ENCODE measurements at places on chromosomes 6 and 20.
A peak's percentile ranks its signal among the peaks of the same experiment; 100 is the strongest.

- DNase-seq: no peak
Observed at GRCh38 chr20:41573955-41574354, 44.2 kb downstream of the CHD6 start.

- no peak for DNase-seq
Observed at GRCh38 chr6:100344761-100345160, 120.0 kb downstream of the SIM1 start.

DNA sequence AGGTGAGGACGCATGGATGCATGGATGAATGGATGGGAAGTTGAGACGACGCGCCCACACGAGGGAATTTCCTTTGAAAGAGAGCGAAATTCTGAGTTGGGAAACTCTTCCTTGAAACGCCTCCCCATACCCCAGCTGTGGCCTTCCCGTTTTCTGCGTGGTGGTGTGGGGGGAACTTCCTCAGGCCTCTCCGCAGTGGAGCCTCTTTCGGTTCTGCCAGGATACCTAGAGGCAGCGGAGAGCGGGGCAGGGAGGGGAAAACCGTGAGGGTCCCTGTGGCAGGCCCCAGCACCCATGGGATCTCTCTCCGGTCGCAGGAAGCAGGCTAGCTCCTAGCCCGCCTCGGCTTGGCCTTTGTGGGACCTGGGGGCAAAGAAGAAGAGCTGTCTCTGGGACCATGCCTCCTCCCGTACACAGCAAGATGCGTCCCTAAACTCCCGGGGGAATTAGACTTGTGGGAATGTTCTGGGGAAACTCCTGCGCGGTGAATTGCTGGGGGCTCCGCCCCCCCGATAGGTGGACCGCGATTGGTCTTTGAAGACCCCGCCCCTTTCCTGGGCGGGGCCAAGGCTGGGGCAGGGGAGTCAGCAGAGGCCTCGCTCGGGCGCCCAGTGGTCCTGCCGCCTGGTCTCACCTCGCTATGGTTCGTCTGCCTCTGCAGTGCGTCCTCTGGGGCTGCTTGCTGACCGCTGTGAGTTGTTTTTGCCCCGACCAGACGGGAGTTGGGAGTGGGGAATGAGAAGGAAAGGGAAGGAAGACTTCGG is at the start of gene CD40:
TSS of gene CD40 (plus strand) at position 611 of the 764 bp plus-strand sequence. CDS start at position 641, 30 bp downstream.
- peak; percentile 69 for DNase-seq

GRCh38 chr6:135227349-135227748 is 46.2 kb downstream of the MYB start:
- DNase-seq: no peak

DNA sequence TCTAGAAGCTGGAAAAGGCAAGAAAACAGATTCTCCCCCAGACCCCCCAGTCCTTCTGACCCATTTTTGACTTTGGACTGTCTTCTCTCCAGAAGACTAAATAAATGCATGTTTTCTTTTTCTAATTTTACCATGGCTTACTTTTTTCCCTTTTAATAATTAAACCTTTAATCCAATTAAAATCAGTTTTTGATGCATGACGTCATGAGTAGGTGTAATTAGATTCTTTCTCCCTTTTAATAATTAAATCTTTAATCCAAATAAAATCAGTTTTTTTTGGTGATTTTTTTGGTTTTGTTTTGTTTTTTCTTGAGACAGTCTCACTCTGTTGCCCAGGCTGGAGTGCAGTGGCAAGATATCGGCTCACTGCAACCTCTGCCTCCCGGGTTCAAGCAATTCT is 13.2 kb upstream of the NCOA5 start:
- no peak for DNase-seq

DNA sequence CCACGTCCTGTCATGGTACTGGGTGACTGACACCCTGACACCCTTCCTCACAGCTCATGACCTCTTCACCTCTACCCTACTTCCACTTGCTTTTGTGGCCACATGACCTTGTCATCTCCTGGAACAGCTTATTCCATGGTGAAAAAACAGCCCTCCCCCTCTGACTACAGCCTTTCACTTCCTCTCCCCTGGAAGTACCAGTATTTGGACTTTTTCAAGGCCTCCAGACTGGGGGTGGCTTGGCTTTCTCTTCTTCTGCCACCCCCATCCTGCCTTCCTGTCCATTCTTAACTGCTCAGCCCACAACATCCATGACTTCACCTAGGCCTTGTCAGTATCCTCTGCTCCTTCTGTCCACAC is 168.4 kb downstream of the CARMIL1 start:
- no peak for DNase-seq

DNA sequence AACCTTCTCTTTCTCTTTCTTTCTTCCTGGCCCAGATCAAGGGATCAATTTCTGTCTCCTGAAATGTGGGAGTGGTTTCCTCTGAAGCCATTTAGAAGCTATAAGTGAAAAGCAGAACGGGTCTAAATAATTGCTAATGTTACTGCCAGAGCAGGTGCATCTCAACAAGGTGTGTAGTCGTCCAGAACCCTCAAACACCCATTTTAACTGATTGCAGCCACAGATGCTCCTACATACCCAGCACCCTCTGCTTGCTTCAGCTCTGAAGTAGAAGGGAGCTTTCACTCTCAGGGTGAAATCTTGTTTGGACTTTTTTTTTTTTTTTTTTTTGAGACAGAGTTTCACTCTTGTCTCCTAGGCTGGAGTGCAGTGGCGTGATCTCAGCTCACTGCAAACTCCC is 592.1 kb upstream of the ARID1B start:
- DNase-seq: no peak

- peak; percentile 62 for DNase-seq
Observed at GRCh38 chr20:325889-326644, 715 bp downstream of the SOX12 start.

GRCh38 chr6:72967329-72967728 is 258.0 kb downstream of the KHDC1L start:
- DNase-seq: no peak

DNA sequence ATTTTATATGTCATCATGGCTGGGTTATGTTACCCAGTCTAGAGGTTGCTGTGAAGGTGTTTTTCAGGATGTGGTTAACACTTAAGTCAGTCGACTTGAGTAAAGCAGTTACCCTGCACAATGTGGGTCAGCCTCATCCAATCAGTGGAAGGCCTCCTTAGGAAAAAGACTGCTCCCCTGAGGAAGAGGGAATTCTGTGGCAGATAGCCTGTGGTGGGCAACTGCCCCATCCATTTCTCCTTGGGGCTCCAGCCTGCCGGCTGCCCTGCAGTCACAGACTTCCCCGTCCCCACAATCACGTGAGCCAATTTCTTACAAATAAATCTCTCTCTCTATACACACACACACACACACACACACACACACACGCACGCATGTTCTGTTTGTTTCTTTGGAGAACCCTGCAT is 34.5 kb upstream of the MPC1 start:
- DNase-seq: no peak

GRCh38 chr20:24933266-24933908 is 15.7 kb upstream of the CST7 start:
- no peak for DNase-seq

- DNase-seq: no peak
Observed at GRCh38 chr6:134809130-134809529, 140.8 kb downstream of the ALDH8A1 start.

DNA sequence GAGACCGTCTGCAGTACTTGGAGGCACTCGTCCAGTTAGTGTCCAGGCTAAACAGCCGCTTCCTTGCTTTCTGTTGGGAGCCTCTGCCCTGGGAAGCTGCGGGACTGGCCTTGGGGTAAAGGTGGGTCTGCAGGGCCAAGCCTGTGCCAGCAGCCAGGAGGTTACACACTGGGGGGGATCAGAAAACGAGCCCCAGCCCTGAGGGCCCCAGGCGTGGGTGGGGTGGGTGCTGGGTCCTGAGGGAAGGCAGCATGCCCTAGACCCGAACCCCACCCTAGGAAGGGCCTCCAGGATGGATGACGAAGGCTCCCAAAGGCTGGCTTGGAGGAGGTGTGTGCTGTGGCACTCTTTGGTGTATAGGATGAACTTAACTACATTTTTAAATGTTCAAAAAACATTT is 335.2 kb downstream of the ZFAND3 start:
- no peak for DNase-seq

- DNase-seq: no peak
Observed at GRCh38 chr6:167696296-167696695, 130.4 kb upstream of the AFDN start.

DNA sequence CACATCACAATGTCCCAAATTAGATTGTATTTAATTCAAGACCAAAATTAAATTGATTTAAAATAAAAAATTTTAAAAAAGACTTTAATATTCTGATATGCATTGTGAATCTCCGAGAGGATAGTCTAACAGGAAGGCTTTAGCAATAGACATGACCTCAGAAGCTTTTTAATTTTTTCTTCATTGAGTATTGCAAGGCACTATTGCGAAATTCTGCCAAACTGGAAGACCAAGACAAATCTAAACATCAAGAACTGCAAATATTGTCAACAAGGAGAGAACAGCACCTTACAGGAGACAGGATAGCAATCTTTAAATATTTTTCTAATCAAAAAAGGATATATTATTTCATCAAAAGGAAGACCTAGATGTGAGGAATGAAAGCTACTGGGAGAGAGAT is 56.9 kb downstream of the BMP5 start:
- DNase-seq: no peak

DNA sequence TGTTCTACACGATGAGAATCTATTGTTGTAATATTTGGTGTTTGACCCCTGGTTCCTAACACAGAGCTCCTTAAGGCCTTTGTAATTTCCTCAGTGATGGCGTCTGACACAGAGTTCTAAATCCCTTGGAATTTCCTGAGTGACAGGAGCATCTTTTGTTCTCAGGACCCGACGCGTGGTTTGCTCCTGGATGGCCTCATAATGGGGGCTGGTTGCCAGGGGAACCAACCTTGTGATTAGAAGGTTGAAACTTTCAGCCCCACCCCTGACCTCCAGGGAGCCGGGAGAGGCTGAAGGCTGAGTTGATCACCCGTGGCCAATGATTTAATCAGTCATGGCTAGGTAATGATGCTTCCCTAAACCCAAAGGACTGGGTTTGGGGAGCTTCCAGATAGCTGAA is 20.5 kb upstream of the ZNF133 start:
- DNase-seq: no peak

GRCh38 chr6:91098006-91098405 is 511.1 kb upstream of the MAP3K7 start:
- no peak for DNase-seq

- no peak for DNase-seq
Observed at GRCh38 chr6:127114214-127114760, 4.2 kb upstream of the RSPO3 start.

DNA sequence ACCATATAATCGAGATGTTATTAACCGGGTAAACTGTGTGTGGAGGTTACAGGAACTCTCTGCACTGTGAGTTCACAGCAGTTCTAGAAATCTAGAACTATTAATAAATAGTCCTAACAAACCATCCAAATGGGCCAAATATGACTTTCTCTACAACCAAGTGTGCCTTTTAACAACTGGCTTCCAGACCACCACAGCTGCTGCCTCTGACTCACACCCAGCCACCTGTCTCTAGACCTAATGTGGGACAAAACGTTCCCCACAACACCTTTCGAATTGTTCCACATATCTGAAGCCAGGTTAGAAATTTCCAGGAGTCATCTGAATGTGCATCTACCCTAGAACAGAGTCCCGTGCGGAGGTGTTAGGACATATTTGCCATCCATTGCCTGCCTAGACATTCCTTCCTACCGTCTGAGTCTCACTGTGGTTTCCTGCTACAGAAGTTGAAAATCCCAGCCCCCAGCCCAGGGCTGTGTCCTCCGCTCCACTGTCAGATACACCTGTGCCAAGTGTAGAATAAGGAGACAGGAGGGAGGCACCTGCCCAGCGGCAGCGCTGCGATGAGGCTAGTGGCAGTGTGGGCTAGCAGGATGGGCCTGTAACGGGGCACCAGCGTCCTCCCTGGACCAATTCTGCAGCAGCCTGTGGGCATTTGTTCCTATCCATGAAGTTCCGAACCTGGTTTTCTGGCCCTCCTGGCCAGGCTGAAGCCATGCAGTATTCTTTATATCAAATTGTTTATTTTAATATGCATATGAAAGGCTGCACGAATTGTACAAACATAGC is 28.5 kb upstream of the MAP3K4 start:
- DNase-seq: no peak

- DNase-seq: no peak
Observed at GRCh38 chr20:33444797-33445560, 1.4 kb upstream of the SNTA1 start.

DNA sequence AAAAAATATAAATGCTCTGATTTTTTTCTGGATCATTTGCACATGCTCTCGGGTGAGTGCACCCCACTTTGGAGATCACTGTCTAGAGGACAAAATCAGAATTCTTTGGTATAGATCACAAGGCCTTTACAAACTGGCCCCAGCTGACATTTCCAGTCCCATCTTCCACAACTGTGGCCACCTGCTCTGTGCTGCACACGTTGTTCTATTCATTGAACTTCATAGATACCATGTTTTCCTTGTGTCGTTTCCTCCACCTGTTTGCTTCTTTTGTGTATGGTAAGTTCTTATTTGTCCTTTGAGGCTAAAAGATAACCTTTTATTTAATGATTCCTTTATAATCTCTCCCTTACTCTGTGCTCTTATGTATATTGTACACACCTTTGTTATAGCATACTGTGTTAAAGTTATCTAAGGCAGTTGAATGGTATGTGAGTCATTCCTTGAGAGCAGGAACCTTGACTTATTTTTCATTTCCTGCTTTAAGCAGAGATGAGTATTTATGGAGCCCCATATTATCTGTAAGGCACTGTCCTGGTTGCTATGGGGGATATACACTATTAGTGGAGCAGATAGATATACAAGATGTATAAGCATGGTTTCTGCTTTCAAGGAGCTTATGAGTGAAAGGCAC is 12.0 kb upstream of the SLC17A5 start:
- DNase-seq: no peak

GRCh38 chr6:113416170-113416569 is 441.0 kb upstream of the MARCKS start:
- DNase-seq: no peak

DNA sequence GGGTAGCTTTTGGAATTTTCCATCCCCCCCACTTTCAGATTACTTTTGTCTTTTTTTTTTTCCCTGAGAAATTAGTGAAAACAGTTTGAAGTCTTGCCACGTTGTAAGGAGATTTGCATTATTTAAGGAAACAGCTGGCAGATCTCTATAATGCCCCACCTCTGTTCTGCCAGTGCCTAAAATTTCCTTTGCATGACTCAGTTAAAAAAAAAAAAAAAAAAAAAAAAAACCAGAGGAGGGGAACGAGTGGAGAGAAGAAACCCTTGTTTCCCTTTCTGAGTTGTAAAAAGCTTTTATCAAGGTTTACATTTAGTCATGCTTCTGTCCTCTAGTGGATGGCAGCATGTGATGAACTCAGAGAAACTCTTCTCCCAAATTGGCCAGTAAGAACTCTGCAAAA is 33.5 kb downstream of the CARMIL1 start:
- DNase-seq: no peak

GRCh38 chr6:158060455-158061360 is 79.0 kb downstream of the SYNJ2 start:
- DNase-seq: peak; percentile 79

DNA sequence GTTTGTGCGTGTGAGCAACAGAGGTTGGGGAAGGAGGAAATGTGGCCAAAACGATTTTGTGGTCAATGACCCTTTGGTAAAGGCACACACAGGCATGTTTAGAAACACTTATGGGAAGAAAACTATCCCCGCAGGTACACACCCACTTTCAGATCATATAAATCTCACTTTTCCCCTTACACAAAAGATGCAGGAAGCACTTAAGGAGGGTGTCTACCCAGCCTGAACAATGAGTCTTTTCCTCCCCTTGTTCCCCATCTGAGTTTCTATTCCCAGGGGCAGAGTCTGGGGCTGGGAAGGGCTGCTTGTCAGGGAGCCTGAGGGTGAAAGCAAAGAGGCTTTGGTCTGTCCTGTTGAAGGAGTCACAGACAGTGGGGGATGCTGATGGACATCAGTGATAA is 193.2 kb upstream of the SALL4 start:
- DNase-seq: no peak

GRCh38 chr6:144104898-144105487 is 9.6 kb upstream of the SF3B5 start:
- peak; percentile 28 for DNase-seq

All from G401 (cell line).